Stimulated activated CD4-positive, alpha-beta T cell treated with anti-CD3 and anti-CD28 coated beads, TNF-alpha, amount 100 ng/mL, for 1 hour (primary cell): ENCODE measurements at places on chromosomes 12 and 14.

DNA sequence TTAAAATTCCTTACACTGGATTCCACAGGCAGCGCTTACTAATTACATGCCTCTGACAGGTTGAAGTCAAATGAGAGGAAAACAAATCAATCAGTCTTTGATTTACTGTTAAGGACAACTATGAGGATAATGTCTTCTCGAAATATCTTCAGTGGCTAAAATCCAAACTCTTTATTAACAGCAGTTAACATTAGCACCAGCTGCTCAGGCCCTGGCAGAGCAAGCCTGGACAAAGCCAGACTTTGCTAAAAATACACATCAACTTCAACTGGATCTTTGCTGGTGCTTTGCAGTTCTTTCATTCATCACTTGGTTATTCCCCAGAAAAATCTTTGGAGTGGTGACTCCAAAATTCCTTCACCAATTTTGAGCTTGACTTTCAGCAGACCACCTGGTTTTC lies 98.7 kb downstream of the HECTD4 start:
- DNase-seq = no peak

GRCh38 chr12:131363393-131363792 lies 347.5 kb upstream of the SFSWAP start:
- no peak for DNase-seq

DNA sequence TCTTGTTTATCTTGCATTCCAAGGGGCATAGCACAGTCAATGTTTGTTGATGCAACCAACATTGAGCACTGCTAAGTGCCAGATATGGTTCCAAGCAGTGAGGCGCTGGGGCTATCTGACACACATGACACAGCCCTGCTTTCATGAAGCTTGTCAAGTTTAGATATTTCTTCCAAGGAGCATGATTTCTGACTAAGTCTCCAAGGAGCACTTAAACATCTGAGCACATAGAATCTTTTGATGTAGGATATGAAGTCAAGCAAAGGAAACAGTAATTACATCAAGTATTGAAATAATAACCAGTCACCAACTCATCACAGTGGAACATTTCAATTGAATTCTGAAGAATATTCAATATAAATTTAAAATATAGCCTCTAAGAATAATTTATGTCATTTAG lies 177.8 kb upstream of the USP15 start:
- no peak for DNase-seq

GRCh38 chr14:104610749-104611310 lies 6.3 kb upstream of the TMEM179 start:
- no peak for DNase-seq

DNA sequence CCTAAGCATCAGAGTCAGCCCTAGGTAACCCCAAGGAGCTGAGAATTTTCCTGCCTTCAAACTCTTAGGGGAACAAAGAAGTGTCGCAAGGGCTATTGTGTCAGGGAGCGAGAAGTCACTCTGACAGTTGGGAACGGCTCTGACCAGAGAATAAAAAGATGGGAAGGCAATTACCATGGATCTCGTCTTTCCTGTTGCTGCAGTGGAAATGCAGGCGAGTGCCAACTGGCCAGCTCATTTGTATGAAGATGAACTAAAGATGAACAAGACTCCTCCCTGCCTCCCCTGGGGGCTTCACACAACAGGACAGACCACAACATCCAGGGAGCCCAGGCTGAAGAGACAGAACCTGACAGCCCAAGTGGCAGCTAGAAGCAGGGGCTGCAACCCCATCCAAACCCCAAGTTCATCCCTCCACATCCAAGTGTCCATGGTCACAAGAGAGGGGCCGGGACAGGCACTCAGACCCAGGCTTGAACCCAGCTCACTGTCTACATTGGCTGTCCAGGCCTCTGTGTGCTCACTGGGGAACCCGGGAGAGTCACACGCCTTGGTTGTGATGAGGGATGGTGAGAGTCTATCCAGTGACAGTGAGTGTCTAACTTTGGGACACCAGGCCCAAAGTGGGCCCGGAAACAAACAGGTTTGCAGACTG lies 322.4 kb downstream of the BCL11B start:
- no peak for DNase-seq

GRCh38 chr12:99709116-99709515 lies 61.6 kb downstream of the GARIN6 start:
- no peak for DNase-seq

DNA sequence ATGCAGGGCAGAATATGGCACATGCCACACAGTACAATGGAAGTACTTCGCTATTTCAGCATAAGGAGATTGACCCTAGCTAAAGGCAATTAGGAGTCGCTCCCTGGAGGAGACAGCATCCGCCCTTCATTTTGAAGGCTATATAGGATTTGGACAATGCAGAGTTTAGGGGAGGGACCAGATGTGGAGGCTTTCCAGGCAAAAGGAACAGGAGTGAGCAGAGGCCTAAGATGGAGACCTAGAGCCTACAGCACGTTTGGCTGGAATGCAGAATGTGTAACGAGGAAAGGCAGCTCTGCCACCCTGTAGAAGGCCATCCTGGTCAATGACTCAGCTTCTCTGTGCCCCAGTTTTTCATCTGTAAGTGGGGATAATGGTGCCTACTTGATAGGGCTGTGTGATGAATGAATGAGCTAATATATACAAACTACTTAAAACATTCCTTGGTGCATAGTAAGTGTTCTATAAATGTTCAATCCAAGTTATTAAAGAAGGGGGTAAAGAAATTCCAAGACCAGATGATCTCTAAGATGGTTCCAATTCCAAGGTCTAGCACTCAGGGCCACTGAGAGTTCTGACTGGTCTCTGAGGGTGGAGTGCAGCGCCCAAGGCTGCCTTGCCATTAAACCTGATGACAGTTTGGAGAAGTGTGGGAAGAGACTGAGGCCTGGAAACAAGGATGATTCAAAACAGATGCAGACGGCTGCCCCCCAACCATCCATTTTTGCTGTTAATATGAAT lies 54.3 kb upstream of the FRMD6 start:
- no peak for DNase-seq

- DNase-seq = no peak
Observed at GRCh38 chr12:66003951-66004350, 126.6 kb downstream of the LLPH start.

DNA sequence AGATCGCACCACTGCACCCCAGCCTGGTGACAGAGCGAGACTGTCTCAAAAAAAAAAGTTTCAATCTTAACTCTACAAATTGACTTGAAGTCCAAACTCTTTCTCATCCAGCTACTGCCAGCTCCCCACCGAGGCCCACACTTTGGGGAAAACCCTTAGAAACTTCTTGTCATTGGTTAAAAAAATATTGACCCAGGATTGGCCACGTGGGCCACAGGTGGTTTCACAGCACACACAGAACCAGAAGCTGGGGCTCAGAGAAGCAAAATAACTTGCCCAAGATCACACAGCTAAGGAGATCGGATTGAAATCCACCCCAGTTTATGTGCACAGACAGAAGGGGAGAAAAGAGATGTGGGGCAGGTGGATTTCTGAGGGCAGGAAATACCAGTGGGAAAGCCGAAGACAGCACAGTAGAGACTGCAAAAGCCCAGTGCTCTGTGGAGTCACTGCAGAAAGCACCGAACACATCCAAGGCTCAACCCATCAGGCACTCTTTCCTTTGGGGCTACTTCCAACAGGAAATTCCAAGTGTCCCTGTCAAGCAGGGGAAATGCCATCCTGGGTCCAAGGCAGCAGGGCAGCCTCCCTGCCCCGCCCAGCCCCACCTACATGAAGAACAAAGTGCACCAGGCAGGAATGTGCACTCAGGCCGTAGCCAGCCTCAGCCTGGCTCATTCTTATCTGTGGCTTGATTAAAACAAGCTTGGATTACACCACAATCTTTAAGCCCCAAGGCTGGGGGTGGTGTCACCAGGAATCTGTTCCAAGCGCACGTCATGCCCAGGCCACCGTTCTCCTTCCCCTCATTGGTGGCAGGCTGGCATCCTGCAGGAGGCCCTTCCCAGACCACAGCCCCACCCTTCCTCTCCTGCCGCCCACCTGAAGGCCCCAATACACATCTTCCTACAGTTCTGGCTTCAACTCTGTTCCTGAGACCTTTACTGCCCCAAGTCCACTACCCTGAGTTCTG lies 72.5 kb downstream of the ITPK1 start:
- no peak for DNase-seq

DNA sequence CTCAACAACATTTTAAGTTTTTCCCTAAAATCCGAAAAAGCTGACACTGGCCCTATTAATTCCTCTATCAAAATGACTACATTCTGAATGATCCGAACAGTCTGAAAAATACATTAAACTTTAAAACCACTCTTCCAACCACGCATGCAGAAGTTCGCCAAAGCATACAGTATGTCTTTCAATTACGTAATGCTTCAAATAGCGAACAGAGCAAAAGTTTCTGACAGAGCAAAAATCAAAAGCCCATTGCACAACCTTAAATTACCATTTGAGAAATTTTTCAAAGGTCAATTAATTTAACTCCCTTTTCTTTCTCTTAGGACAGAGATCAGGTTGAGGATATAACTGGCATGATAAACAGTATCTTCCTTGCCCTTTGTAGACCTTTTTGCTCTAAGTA lies 33.2 kb downstream of the LRIG3 start:
- no peak for DNase-seq

GRCh38 chr14:104752423-104752734 lies 568 bp upstream of the SIVA1 start:
- DNase-seq = no peak

GRCh38 chr14:61438036-61438435 lies 116.7 kb downstream of the PRKCH start:
- DNase-seq = no peak

DNA sequence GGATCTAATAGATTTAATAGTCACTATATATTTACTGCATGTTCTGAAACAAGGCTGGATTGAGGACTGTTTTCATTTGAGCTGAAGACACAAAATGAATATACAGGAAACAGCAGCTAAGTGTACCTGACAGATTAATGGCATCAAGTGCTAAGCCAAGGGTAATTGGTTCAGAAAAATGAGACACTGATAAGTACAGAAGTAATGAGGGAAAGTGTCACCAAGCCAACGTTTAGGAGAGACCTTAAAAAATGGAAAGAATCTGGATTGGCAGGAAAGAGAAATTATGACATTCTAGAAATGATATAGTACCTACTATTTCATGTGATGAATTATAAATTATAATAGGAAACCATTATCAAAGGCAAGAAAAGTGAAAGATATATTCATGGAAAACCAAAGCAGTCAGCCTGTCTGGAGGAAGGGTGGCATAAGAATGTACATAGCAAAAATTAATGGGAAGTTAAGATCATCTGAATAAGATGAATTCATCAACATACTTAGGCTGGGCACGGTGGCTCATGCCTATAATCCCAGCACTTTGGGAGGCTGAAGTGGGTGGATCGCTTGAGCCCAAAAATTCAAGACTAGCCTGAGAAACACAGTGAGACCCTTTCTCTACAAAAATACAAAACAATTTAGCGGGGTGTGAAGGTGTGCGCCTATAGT lies 21.0 kb upstream of the DUSP16 start:
- no peak for DNase-seq

GRCh38 chr14:88242446-88242845 lies 80.6 kb downstream of the KCNK10 start:
- no peak for DNase-seq

- DNase-seq = no peak
Observed at GRCh38 chr12:124028555-124028925, 55.5 kb downstream of the ZNF664 start.

DNA sequence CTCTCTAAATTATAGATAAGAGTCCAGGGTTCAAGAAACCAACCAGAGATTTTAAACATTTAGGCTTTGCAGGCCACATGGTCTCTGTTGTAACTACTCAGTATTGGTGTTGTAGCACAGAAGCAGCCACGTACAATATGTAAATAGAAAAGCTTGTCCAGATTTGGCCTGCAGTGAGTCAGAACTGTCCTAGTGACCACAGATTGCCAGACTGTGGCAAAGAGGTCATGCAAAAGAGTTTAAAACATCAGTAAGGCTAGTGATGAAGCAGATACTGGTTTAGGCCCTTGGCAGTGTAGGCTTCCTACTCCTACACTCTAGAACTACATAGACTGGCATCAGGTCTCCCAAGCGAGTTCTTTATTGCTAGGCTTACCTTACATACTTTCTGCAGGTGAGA lies 117.6 kb upstream of the GARIN6 start:
- DNase-seq = no peak

- no peak for DNase-seq
Observed at GRCh38 chr12:15858353-15858752, 23.8 kb upstream of the STRAP start.

- no peak for DNase-seq
Observed at GRCh38 chr12:88579601-88580050, 645 bp downstream of the KITLG start.

DNA sequence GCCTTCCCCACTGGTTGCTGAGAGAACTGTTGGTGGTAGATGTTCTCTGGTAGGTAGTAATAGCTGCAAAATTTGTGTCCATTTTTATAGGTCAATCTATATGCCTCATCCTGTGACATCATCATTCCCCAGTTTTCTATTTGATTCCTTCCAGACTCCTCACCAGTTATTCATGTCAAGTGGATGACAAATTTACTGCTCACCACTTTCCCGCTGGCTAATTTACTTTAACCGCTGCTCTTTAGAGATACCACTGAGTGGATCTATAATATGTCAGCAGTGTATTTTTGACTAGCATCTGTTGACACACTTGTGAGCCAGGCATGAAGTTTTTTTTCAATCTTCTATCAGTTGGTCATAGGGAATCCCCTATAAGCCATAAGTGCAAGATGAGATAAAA lies 24.6 kb downstream of the GPR65 start:
- no peak for DNase-seq

DNA sequence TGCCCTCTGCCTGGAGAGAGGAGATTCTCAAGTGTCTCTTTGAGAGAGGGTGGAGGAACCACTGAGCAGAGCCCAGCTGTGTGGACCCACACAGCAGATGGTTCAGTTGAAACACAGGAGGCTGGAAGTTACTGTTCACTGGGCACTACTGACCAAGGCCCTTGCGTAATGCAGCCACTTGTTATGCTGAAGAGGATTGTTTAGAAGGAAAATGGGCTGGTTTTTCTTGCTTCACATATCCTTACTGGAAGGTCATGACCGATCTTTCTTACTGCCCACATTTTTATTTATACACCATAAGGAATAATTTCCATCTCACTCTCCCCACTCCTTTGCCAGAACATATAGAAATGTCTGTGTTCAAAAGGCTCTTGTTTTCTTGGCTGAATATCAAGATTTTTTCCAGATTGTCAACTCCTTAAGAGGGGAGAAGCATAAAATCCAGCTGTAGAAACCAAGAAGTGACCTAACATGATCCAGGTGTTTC lies 375.1 kb upstream of the DDHD1 start:
- DNase-seq = no peak

- no peak for DNase-seq
Observed at GRCh38 chr14:21894003-21894897, 220.6 kb upstream of the OR4E1 start.

- no peak for DNase-seq
Observed at GRCh38 chr12:49543221-49543913, 4.5 kb downstream of the KCNH3 start.

DNA sequence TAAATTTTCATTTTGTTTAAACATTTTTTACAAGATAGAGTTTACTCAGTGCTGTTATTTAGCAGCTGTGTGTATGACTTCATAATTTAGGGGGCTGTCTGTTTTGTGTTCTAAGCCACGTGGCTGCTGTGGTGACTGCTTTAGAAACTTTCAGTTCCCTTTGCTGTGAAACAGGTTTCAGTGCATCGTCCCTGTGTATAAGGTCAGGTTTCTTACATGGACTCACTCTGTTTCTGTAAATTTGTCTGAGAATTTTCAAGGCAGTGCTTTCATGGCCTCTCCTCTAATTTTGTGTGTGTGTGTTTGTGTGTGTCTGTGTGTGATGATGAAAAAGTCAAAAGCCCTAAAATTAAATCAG lies 32.4 kb downstream of the BICD1 start:
- no peak for DNase-seq

GRCh38 chr14:50798048-50798421 lies 32.9 kb downstream of the NIN start:
- no peak for DNase-seq
